ENCODE measurements at places on chromosomes 6 and 20. TPM values are rescaled to one million over a fixed set of nuclear protein-coding genes. Genes with fewer than 3 reads are reported as not detected.

Gene GGTLC1
- not detected for total RNA-seq

- no peak for DNase-seq
Measured at GRCh38 chr6:103504501-103505154, 1355.1 kb downstream of the HACE1 start.

Gene PLG
- total RNA-seq: 2.3 TPM

- no peak for DNase-seq
Measured at GRCh38 chr6:46350714-46351113, 140.5 kb downstream of the RCAN2 start.

DNA sequence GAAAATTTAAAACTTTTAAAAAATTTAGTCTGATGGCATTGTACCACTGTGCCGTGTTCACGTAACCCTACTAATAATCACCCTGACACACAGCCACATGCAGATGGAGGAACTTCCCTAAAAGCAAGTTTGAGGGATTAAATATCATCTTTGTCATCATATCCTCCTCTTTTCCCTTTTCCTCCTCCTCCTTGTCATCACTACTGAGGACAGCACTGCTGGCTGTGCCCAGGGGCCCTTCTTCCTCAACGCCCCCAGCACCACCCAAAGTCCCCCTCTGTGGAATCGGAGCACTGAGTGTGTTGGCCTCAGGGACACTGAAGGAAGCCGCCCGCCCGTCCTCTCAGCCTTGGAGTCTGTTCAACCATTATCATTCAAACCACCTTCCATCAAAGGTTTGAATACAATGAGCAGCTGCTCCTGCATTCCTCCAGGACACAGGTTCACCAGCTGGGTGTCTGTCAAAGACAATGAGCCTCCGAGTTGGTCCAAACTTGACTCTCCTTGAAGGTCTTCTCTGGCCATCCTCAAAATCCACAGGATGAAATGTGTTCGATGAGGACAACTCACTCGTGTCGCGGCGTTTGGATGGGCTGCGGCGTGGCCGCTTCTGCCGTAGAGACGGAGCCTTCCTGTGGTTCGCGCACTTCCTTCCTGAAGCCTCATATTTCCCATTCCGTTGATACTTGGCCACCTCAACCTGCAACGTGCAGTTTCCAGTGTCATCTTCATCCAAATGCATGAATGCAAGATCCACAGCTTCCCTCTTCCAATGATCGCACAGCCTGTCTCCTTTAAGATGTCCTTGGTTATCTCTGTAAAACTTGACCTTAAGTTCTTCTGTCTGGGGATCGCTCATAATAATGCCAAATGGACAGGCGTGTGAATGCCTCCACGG is 23.3 kb downstream of the NQO2 start:
- no peak for DNase-seq

GRCh38 chr6:81515562-81516453 is 236.7 kb downstream of the TENT5A start:
- no peak for DNase-seq

DNA sequence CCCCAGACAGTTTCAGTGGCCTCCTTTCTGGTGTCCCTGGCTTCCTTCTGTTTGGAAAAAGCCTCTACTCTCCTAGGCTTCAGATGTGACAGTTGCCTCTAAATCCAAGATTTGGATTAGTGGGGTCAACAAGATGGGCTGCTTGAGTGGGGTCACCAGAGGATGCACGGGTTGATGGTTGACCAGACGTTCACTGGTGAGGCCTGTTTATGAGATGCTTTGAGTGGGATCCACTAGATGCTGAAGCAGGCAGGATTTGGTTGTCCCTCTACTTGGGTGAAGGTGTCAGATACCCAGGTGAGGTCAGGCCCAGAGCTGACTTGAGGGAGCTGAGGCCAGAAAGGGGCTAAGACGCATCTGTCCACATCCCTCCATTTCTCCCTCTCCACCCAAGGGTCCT is 8.1 kb upstream of the DLGAP4 start:
- DNase-seq: no peak

GRCh38 chr20:25380945-25381614 is 9.6 kb downstream of the ABHD12 start:
- DNase-seq: no peak

DNA sequence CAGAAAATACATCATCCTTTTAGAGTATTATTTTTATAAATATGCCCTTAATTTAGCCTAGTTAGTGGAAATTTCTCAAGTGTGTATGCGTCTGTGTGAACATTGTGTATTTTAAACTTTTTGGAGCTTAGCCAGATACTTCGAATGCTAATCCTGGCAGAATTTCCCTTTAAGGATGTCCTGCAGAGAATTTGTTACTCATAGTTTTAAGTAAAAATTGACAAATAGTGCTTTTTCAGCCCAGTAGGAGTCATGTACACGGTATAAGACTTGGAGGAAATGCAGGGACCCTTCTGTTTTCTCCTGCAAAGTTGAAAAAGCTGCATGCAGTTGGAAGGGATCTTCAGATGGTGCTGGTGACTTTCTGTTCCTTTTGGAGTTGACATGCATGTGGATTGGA is at the start of gene FHL5:
Gene FHL5, plus strand, starts transcription at position 243 of the 400 bp plus-strand sequence. CDS start 40,486 bp downstream, outside the sequence.
- DNase-seq: no peak

Measured in OCI-LY7 (cell line).